Vagina (tissue), 2 donors: ENCODE measurements at places on chromosomes 3 and 15.

- DNase-seq = no peak
Observed at GRCh38 chr15:49842031-49842730, 221.3 kb downstream of the DTWD1 start.

- no peak for DNase-seq
Observed at GRCh38 chr3:143222505-143222904, 102.9 kb downstream of the CHST2 start.

GRCh38 chr3:59469948-59470723 is 420.3 kb upstream of the CFAP20DC start:
- DNase-seq = no peak

- DNase-seq = no peak
Observed at GRCh38 chr15:75407083-75407482, 38.7 kb upstream of the MAN2C1 start.

DNA sequence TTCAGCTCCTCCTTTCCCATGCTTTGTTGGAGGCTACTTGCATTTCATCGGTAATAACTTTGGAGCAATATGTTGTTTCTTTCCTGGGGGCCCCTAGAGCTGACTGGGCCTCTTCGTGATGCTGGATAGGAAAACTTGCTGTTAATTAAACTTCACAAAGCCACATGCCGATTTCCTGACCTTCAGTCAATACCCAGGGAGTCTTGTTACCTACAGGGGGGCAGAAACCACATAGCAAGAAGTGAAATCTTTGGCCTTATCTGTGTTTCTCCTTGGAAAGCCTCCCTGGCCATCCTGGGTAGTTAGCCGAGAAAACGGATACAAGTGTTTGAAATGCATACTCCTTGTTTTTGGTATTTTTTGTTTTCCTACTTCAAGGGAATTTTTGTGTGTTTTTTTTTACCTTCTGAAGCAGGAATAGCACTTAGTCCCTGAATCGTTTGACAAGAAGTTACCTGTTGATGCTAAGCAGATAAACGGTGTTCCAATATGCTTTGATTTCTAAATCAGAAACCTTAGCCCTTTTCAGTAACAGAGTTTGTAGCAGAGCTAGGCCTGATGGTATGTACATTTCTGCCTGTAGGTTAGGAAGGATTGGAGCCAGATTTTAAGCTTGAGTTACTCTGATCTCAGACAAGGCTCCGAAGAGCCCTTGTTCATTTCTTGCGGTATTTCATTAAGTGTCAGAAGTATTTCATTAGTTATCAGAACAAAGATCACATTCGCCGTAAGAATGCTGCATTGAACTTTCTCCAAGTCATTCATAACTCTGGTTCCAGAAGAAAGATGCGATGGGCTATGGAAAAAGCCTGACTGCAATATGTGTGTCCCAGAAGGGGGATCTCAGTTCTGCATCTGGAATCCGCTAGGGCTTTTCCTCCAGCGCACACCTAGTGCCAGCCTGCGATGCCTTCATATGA is 111.5 kb downstream of the THSD4 start:
- DNase-seq = no peak

DNA sequence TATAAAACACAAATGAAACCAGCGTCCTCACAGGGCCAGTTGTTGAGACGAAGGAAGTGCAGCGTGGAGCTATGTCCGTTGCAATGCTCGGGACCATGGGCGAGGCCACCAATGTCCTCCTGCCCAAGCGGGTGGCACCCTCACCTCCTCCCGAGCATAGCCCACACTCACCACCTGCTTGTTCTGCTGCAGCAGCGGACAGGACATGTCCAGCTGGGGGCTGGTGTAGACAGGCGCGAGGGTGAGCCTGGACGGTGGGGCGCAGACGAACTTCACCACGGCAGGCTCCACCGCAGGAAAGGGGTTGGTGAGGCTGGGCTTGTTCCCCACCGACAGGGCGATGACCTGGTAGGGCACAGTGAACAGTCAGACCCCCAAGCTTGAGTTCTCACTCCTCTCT is 62.1 kb downstream of the NUP210 start:
- DNase-seq = no peak

- DNase-seq = no peak
Observed at GRCh38 chr3:25420147-25420546, 7.9 kb upstream of the RARB start.
